ENCODE measurements at places on chromosomes 12 and 14. TPM values are rescaled to one million over a fixed set of nuclear protein-coding genes. Genes with fewer than 3 reads are reported as not detected.

Gene TC2N
- total RNA-seq = 43.1 TPM

Gene BEGAIN
- total RNA-seq = 2.4 TPM

Gene EML1
- 1.7 TPM for total RNA-seq

Gene LRRIQ1
- not detected for total RNA-seq

Gene SMIM41
- not detected for total RNA-seq

Gene MMP17
- total RNA-seq = not detected

Gene AICDA
- total RNA-seq = 0.18 TPM

Gene YEATS4
- total RNA-seq = 39.7 TPM

Gene CLECL1
- 4.7 TPM for total RNA-seq

Gene TEAD4
- total RNA-seq = 2.1 TPM

Gene KDM2B
- total RNA-seq = 63.2 TPM

Gene GRIN2B
- total RNA-seq = not detected

Gene GRIP1
- 1.3 TPM for total RNA-seq

Gene KLRC4
- total RNA-seq = 16.2 TPM

Gene PIWIL1
- total RNA-seq = not detected

Gene OR4K1
- total RNA-seq = not detected

Gene DBX2
- not detected for total RNA-seq

Gene APOF
- not detected for total RNA-seq

Gene CIROP
- not detected for total RNA-seq

Gene RGS6
- 0.60 TPM for total RNA-seq
